Mucosa of gallbladder (tissue), 1 donor: ENCODE measurements at places on chromosomes 3 and 15.

DNA sequence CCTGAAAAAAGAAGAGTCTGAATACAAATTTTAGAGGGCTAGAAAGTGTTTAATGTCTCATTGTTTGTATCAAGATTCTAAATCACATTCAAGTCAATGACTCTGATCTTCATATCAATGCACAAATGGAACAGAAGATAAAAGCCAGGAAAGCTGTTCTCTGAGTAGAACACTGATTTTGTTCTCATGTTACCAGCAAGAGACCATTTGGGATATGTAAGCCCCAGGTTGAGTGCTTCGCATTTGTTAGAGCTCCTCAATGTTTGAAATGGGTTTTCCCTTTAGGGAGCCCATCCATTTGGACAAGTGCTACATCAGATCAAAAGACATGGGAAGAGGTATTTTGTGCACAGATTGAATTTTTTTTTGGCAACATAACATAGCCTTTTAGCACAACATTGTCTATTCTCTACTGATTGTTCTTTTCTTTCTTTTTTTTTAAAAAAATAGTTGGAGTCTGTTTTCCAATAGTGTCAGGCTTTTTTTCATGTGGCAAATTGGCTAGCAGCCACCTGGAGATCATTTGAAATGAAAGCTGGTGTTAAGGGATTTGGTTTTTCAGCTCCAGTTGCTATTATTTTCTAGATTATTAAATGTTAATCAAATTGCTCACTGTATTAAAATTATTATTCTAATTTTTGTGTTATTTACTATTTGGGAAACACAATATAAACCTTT lies 74.5 kb upstream of the ZPLD1 start:
- no peak for DNase-seq

DNA sequence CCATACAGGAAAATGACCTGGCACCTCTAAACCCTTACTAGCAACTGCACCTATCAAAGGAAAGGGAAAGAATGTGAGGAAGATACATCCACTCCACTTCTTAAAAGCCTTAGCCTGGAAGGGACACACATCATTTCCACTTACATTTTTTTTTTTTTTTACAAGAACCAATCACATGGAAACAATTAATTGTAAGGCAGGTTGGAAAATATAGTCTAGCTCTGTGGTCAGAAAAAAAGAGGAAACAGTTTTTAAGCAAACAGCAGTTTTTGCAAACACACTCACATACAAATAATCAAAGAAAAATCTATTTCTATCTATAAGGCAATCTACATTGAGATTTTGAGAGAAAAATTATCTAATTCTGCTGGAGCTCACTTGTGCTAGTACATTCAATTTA lies 98.9 kb upstream of the SPRED1 start:
- no peak for DNase-seq

- no peak for DNase-seq
Observed at GRCh38 chr3:161274691-161275298, 53.7 kb downstream of the NMD3 start.

GRCh38 chr3:195859846-195860411 lies 48.2 kb upstream of the MUC4 start:
- no peak for DNase-seq

GRCh38 chr3:61081554-61081953 lies 169.7 kb downstream of the FHIT start:
- DNase-seq = no peak

DNA sequence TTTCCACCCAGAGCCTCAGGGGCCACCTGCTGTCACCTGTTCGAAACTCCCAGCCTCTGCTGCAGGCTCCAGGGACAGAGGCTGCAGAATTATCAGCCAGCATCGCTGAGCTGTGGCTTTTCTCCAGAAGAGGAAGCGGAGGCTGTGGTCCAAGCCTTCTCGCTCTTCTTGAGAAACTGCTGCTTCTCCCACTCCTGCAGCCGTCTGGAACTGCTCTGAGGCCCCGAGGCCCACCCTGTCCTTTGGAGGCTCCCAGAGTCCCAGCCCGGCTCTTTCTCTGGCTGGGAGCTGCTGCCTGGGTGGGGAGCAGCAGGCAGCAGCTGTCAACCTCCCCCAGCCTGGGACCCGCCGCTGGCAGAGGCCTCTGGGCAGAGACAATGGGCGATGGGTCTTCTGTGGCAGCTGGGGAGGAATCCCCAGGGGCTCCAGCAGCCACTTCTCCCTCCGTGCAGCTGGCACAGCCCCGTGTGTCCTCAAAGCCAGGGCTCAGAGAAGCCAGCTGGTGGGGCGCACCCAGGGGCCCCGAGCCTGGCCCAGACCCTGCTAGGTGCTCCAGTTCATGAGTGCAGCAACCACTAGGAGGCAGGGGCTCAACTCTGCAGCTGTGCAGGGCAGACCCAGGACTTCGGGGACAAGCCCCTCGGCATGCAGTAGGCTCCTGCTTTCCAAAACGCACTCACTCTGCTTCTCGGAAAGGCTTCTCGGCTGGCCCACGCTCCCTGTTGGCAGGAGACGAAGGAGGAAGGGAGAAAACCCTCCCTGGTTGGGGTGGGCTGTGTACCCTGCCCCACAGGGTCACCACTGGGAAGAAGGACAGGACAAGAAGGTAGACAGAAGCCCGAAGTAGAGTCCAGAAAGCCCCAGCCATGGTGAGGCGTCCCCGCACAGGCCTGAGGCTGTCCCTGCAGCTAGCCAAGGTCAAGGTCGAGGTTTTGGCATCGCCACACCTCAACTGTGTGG lies 49.9 kb upstream of the FURIN start:
- DNase-seq = no peak

GRCh38 chr3:53834429-53835095 lies 11.7 kb downstream of the CHDH start:
- no peak for DNase-seq

- DNase-seq = no peak
Observed at GRCh38 chr3:107752202-107752990, 229.6 kb downstream of the BBX start.

- DNase-seq = no peak
Observed at GRCh38 chr15:82106679-82107078, 60.9 kb upstream of the MEX3B start.

DNA sequence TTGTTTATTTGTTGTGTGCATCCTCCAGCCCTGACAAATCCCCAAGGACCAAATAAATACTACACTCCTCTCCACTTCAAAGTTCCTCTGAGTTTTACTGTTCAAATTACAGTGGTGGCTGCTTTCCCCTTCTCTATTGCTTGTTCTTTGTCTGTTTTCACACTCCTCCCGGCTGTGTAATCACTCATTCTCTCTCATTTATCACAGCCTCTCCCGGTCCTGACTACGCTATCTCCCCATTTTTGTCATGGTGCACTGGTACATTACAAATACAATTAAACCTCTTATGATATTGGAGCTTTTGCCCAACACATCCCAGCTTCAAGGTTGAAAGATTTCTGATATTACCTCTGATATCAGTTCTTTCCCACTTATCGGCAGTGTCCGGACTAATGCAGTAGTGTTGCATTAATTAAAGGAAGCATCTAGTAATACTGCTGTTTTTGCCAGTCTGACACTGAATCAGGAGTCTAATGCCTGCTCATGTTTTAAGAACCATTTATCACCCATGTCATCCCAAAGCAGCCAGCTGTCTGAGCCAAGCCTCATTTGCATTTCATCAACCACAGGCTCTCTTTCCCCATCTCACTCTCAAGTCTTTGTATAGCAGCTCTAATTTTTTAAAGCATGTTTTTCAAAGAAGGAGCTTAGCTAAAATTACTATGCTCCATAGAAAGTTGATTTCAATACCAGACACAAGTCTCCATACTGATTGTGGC lies 740.5 kb downstream of the ROBO2 start:
- no peak for DNase-seq

GRCh38 chr3:46410669-46411068 lies 3.6 kb downstream of the CCRL2 start:
- no peak for DNase-seq

- no peak for DNase-seq
Observed at GRCh38 chr3:71309342-71309741, 274.2 kb downstream of the FOXP1 start.

GRCh38 chr15:63294359-63294758 lies 17.0 kb downstream of the APH1B start:
- no peak for DNase-seq

DNA sequence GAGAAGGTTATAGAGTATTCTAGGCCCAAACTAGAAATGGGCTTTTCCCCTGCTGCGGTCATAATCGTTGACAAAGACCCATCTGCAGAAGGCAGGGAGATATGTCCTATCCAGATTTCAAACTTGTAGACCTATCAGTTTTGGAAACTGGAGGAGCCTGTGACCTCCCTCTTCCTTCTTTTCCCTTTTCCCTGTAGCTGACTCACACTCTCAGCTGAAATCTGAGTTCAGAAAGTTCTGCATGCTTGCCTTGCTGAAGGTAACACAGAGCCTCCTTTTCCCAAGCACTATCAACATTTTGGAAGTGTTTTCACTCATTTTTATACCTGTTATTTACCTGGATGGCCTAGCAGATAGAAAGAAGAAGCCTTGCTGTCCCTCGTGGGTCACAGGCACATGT lies 59.1 kb upstream of the PSMD6 start:
- DNase-seq = no peak
